Suppressor macrophage treated with lipopolysaccharide for 4 hours (primary cell): ENCODE measurements at places on chromosomes 6 and 20.

- no peak for DNase-seq
These were observed 18.4 kb downstream of the EYA4 start for GRCh38 chr6:133259561-133259960.

DNA sequence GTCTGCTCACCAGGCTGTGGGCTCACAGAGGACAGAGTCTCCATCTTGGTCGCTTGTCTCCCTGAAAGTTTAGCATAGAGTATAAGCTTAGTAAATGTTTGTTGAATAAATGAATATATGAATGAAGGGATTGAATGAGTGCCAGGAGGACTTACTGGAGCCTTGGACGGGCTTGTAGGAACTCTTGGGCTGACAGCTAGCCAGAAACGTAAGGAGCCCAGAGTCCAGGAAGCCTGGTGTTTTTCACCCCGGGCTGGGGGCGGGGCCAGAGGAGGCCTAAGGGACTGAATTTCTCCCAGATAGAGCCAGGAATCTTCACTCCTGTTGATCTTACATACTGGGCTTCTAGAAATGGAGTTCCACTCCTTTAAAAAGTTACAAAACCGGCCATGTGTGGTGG lies 68.5 kb upstream of the SRSF6 start:
- DNase-seq: no peak

DNA sequence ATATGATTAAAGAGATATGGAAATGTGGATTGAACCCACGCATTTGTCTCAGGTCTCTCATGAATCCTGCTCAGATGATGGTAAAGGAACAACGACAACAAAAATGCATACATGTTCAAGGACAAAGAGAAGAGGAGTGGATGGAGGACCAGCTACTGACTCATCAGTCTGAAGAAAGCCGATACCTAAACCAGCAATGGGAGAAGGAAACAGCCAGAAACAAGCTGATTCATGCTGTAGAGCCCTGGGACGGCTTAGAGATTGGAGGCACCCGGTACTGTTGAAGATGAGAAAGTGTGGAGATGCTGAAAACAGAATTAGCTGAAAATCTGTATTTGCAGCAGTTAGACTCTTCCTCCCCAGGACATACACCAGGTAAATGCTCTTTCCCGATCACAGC lies 14.4 kb upstream of the RIPPLY2 start:
- DNase-seq: no peak

- no peak for DNase-seq
These were observed 178.2 kb upstream of the THEMIS start for GRCh38 chr6:128079021-128079420.

GRCh38 chr6:37162740-37163139 lies 7.2 kb upstream of the PIM1 start:
- DNase-seq: no peak
